ENCODE measurements at places on chromosomes 6 and 20.

- no peak for DNase-seq
These were observed 34.8 kb downstream of the TOP1 start for GRCh38 chr20:41063442-41063841.

- no peak for DNase-seq
These were observed 336.8 kb upstream of the MANEA start for GRCh38 chr6:95240514-95240913.

GRCh38 chr6:97292671-97293070 lies 9.7 kb upstream of the MMS22L start:
- DNase-seq = no peak

DNA sequence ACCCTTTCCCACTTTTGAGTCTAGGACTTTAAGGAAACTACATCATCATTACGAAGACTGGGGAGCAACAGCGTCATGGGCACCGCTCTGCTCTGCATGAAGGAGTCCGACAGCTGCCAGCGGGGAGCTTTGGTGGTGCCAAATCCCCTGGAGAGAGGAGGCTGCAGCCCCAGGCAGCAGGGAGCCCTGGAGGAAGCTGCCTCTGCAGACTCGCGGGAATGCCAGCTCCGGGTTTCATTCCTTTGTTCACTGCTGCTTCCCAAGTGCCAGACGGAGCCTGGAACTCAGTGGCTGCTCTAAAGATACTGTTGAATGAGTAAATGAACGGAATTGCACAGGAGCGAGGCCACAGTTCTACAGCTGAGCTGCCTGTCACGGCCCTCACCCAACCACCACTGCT lies 196.5 kb upstream of the THBS2 start:
- DNase-seq = no peak

GRCh38 chr6:149482545-149483333 lies 2.1 kb downstream of the ZC3H12D start:
- DNase-seq = no peak

GRCh38 chr20:54668271-54669039 lies 193.1 kb downstream of the DOK5 start:
- no peak for DNase-seq

GRCh38 chr6:36501686-36502085 lies 45.6 kb downstream of the STK38 start:
- DNase-seq = no peak
